Left renal cortex interstitium (tissue), 4 donors: ENCODE measurements at places on chromosomes 3 and 15. TPM values are rescaled to one million over a fixed set of nuclear protein-coding genes. Genes with fewer than 3 reads are reported as not detected.

FRMD5 gene
- 1.1 TPM for polyA plus RNA-seq

DNA sequence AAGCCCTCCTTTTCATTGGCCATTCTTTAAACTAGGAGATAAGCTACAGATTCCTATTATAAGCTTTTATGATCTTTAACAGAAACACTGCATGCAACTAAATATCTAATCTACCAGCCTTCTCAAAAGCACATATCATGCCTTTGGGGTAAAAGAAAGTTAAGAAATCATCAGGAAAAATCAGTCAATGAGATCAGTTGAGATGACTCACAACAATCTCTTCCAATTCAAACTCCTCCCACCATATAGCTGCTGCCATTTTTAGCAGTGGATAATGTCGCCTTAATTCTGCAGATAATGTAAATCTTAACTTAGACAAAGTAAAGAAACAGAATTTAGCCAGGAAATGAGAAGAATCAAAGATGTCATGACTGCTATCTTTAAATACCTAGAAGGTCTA is 135.2 kb upstream of the BCL6 start:
- DNase-seq, result no peak

DNA sequence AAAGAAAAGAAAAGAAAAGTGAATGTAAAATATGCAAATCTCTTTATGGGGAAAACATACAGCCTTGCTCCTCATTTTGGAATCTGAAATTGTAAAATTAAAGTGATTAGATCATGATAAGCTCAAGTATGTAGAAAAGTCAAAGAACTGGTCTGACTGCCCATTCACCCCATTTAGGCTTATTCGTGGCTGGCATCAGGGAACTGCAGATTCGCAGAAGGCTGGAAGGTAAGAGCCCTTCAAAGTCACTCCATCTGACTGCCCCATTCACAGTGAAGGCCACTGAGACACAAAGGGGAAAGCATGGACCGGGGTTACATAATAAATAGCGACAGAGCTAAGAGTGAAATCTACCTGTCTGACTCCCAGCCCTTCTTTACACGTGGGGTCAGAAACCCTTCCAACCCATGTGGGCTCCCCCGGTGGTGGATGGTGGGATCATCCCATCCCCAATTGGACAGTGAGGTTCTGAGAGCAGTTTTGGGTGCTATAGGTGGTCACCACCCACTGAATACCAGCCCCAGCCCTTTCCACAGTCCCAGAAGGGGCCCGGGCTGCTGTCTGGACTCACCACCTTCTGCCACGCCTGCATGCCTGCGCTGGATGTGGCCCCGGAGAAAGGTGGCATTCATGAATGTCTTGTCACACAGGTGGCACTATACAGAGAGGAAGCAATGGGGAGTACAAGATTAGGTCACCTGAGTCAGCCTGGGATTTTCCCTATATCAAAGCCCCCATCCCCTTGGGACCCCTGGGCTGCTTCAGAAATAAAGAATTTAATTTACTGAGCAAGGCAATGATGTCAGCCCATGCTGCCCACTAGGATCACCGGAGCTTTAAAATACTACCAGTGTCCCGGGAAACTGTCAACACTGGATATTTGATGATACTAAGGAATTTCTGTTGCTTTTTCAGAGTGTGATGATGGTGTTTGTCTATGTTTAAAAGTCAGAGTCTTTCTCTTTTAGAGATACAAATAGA is 17.9 kb downstream of the DZIP1L start:
- DNase-seq, result no peak

PROK2 gene
- polyA plus RNA-seq, result not detected

GRCh38 chr3:182793663-182794454 is 555 bp downstream of the ATP11B start:
- peak; percentile 42 for DNase-seq

- no peak for DNase-seq
Observed at GRCh38 chr15:61892140-61892539, 168.1 kb downstream of the VPS13C start.

GRCh38 chr15:88252441-88252840 is 4.1 kb downstream of the NTRK3 start:
- no peak for DNase-seq

KLHL18 gene
- 16.5 TPM for polyA plus RNA-seq

DNA sequence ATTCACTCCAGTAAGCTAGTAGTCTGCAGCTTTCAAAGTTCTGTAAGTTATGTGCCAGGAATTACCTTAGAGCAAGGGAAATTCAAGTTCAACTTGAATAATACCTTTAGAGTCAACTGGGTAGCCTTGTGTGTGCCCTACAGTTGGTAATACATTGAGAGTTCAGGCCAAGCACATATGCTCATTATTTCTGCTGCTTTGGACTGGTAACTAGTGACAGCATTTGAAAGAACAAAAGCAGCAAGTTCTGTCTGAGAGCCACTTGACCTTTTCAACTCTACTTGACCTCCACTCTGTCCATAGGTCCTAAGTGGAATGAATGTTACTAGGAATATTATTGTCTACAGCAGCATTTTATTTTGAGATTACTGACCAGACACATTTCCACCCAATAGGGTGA is 723.5 kb downstream of the NLGN1 start:
- DNase-seq, result no peak
